Mesothelial cell of epicardium (in vitro differentiated cells): ENCODE measurements at places on chromosomes 3 and 15. TPM values are rescaled to one million over a fixed set of nuclear protein-coding genes. Genes with fewer than 3 reads are reported as not detected.

DNA sequence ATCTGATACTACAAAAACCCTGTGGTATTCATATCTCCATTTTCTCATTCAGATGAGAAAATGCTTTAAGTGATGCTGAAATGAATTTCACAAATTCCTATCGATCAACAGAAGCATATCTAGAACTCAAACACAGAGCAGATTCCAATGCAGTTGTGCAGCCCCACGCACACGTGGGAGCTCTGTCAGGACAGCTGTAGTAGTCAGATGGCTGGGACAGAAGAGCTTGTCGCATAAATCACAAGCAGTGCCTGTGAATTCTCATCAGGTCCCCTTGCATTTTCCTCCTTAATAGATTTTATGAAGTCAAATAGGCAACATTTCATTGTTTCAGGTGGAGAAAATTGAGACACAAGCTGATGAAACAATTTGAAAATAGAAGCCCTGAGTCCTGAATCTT is 792.3 kb downstream of the AGBL1 start:
- no peak for DNase-seq

DNA sequence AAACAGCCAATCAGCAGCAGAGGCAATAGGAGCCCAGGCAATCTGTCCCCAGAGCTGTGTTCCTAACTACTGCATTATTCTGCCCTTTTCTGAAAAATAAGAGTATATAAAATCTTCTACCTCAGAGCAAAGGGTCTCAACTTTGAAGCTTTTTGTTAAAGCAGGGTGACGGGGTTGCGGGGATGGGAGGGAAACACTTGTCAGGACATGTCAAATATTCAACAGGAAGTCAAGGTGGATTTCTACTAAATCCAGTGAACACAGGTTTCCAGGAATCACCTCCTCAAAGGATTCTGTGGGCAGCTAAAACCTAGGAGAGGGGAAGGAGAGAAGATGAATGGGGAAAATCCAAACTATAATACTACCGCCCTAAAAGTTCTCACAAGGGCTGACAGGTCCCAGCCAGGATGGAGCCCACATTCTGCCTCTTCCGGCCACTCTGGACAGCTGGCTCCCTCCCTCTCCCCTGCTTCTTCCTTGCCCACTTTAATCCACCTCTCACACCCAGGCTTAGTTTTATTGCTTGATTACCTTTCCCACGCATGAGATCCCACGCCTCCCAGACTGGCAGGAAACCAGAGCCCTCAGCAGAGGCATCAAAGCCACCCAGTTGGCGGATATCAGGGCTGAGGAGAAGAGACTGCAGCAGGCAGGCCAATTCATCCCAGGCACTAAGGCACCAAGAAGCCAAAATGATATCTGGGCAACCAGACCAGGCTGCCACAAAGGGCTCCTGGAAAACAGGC is 77.2 kb downstream of the OSBPL10 start:
- no peak for DNase-seq

DNA sequence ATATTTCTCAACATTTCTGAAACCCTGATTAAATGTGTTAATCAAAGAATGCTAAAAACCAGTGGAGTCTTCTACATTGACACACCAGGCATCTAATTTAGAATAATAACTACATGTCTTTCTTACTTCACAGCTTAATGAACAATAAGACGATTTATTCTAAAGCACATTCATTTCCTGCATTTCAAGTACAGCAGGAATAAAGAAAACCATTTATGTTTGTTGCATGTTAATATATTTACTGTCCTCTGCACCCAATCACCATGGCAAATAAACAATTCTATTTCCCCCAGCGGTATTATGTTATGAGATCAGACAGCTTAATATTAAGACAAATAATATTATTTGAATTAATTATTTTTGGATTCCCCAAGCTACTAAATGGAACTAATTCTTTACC is 1336.3 kb upstream of the CADM2 start:
- DNase-seq: no peak

GRCh38 chr3:5423076-5423475 is 235.6 kb downstream of the EDEM1 start:
- DNase-seq: no peak

- DNase-seq: no peak
Measured at GRCh38 chr3:121781611-121782010, 32.1 kb upstream of the GOLGB1 start.

GRCh38 chr3:52299879-52300611 is 12.4 kb downstream of the GLYCTK start:
- no peak for DNase-seq

DNA sequence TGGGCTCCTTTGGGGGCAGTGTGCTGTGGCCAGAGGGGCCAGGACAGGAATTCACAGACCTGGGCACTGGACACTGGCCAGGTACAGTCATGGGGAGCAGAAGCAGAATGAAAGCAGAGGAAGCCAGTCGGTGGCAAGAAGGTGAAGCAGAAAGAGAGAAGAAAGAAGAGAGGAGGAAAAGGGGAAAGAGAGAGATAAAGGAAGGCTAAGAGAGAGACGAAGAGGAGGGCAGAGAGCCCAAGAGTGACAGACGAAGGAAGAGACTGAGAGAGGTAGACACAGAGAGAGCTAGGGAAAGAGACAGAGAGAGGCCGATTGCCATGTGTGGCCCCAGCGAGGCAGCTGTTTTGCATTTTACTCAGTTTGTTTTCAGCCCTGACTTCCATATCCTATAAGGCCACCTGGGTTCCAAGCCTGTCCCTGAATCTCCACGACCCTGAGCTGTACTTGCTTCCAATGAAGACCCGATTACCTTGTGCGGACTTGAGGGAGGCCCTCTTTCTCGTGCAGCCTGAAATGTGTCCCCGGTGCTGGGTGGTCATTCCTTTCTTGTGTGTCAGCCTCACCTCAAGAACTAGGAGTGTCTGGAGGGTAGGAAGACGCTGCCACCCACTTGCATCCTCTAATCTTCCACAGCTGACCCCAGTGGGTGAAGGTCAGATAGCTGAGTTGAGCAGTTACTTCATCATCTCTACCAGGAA is 73.9 kb downstream of the LSM3 start:
- DNase-seq: no peak

GRCh38 chr3:38143511-38143910 is 5.0 kb downstream of the MYD88 start:
- DNase-seq: no peak

- no peak for DNase-seq
Measured at GRCh38 chr3:151383956-151384355, 597 bp downstream of the P2RY12 start.

DNA sequence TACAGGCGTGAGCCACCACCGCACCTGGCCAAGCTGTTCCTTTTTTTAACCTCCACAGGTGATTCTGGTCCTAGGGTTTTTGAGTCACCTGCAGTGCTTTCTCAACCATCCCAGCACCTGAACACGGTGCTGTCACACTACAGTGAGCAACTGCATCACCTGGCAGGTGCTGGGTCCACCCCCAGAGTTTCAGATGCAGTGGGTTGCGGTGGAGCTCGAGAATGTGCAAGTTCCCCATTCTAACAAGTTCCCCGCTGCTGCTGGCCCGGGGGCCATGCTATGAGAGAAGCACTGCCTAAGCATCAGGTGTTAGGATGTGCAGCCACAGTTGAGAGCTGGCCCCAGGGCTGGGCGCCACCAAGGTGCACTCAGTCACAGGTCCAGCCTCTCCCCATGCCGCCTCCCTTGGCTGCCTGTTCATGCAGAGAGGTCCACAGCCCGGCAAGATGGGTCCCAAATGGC is 18.0 kb downstream of the ISG20 start:
- no peak for DNase-seq

DNA sequence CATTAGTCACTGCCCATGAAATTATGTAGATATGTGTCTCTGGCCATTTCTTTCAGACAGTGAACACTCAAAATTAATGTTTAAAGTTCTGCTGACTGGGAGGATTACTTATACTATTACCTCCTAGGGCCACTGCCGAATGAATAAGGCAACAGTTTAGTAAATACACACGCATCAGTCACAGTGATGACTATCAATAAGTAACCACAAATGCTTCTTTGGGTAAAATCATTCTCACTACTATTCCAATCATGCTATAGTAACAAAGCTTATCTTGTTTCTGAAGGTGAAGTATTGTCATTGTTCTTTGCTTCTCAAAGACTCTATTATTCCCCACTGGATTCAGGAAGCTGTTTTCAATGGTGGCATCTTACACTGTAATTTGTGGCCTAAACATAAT is 478.8 kb downstream of the EPHA3 start:
- DNase-seq: no peak

- no peak for DNase-seq
Measured at GRCh38 chr15:100722551-100723314, 120.3 kb downstream of the ASB7 start.

GRCh38 chr3:11373654-11374053 is 101.5 kb downstream of the ATG7 start:
- no peak for DNase-seq

DNA sequence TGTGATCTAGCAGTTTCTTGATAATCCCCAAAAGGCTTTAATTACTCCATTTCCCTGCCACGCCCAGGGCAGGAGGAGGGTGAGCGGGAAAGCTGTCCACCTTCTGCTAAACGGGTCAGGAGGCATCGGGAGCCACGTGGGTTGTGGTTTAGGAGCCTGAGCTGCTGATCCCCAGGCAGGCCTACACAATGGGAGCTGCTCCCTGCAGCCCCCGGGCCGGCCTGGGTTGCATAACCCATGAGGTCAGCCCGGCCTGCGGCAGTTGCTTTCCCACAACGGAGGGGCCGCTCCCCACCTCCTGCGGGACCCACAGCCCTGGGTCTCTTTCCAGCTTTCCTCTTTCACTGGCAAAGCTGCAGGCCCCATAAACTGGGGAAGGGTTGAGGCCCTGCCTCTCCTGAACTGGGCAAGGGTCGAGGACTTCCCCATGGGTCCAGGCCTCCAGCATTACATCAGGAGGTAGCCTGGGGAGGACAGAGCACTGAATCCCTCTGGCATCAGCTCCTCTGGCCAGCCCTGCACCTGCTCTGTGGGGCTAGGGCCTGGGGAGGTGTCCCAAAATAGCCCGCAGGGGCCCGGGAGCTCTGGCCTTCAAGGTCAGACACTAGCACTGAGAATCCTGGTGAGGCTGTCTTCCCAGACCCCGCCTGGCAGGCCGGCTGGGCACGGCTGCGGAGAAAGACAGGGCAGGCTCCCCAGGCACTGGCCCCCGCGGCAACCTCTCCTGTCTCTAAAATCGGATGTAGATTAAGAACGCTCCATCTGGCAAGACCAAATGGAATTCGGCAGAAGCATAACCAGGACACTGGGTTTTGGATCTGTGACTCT is 47.3 kb downstream of the ZDHHC19 start:
- no peak for DNase-seq

- DNase-seq: no peak
Measured at GRCh38 chr3:62319570-62320243, 53.6 kb downstream of the FEZF2 start.

DNA sequence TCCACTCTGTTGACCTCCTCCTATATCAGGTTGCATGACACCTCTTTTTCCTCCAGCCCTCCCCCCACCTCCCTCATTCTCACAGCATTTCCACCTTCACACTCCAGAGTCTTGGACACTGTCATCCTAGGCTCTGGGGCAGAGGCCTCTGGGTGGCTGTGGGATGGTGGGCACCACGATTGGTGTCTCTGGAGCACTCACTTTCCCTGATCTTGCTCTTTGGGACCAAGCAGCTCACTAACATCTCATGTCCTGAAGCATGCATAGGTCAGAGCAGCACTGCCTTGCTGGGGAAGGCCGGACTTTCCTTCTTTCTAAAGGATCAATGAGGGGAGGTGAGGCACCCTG is 14.9 kb downstream of the ZBTB47 start:
- DNase-seq: no peak

Gene CGNL1
- total RNA-seq: 34.1 to 36.4 TPM (median 35.7 TPM) in 3 replicates

Gene GOLGA6A
- 0.20 to 0.94 TPM (median 0.29 TPM) in 3 replicates for total RNA-seq

Gene LRRN1
- 59.1 to 63.8 TPM (median 60.2 TPM) in 3 replicates for total RNA-seq

Gene IL17RB
- total RNA-seq: 1.4 to 1.7 TPM (median 1.6 TPM) in 3 replicates
